Fibroblast of skin of left quadriceps (primary cell): ENCODE measurements at places on chromosomes 12 and 14.

DNA sequence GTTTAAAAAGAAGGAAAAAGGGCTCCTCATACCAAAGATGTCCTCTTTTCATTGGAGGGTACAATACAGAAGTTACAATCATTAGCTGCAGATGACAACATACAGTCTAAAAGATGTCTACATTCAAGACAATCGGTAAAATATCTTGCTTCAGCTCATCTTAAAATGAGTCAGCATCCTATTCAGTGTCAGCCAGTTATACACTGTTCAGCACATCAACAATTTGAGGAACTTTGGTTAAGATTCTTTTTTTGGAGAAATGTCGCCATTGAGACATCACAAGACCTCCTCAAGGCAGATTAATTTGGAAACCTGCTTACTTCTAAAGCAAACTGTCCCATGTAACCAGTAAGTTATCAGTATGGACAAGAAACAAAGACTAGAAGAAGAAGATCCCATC lies 100.7 kb upstream of the SLC38A4 start:
- no peak for DNase-seq

GRCh38 chr12:125856366-125856765 lies 791.1 kb downstream of the AACS start:
- DNase-seq: no peak

DNA sequence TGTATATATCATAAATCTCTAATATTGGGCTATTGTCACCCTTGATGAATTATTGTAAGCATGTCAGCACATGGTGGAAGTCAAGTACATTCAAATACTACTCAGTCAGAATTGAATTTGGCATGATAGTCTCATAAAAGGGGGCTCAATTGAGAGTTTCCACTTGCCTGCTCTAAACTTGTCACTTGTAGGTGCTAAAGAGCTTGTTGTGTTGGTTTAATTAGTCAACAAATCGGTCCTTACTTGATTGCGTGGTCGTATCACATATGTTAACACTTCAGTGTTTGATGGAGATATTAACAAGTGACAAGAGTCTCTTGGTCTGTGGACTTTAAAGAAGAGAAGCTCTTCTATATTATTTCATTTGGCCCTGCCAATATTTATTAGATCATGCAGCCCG lies 81.1 kb downstream of the NKX2-1 start:
- no peak for DNase-seq

DNA sequence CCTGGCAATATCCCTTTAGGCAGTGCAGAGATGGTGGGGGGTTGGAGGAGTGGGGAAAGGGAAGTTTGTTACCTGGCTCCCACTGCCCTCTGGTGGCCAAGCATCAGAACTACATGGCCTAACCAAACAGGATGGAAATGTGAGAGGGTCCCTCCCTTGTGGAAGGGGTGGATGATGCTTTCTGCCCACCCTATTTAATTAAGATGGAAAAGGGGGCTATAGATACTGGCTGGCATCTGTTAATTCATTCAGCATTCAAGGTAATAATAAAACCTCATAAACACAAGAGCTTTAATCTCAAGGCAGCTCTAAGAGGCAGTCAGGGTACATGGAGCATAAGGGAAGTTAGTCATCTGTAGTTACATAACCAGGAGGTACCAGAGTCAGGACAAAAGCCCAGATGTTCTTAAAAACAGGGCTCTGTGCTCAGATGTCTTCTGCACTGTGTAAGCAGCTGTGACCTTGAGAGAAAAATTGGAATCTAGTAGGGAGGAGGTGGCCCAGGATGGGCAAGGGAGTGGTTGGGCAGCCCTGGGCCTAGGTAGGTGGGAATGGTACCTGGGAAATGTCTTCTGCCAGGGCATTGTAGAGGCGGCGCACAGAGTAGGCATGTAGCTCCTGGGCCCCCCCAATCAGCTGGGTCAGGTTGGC lies 4.6 kb downstream of the AP1G2 start:
- DNase-seq: no peak

- DNase-seq: no peak
These were observed 10.9 kb upstream of the KRT77 start for GRCh38 chr12:52713960-52714886.

GRCh38 chr12:93972411-93973208 lies 175.8 kb upstream of the PLXNC1 start:
- DNase-seq: no peak

DNA sequence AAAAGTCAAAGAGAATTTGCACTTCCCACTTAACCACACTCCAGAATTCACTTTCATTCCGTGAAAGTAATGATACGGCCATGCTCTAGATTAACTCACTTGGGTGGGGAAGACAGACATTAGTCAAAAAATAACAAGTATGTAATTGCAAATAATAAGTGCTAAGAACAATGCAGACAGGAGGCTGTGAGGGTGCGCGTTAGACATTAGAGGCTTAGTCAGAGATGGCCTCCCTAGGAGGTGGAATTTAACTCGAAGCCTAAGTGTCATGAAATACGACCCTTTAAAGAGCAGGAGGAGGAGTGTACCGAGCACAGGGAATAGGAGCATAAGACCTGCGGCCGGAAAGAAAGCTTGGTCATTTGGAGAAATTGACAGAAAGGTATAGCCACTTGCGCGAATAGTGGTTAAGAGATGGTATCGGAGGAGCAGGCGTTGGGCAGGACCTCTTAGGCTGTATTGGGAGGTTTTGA lies 628 bp downstream of the SNRPF start:
- no peak for DNase-seq

GRCh38 chr14:95664066-95664465 lies 22.2 kb upstream of the TCL1B start:
- DNase-seq: no peak

DNA sequence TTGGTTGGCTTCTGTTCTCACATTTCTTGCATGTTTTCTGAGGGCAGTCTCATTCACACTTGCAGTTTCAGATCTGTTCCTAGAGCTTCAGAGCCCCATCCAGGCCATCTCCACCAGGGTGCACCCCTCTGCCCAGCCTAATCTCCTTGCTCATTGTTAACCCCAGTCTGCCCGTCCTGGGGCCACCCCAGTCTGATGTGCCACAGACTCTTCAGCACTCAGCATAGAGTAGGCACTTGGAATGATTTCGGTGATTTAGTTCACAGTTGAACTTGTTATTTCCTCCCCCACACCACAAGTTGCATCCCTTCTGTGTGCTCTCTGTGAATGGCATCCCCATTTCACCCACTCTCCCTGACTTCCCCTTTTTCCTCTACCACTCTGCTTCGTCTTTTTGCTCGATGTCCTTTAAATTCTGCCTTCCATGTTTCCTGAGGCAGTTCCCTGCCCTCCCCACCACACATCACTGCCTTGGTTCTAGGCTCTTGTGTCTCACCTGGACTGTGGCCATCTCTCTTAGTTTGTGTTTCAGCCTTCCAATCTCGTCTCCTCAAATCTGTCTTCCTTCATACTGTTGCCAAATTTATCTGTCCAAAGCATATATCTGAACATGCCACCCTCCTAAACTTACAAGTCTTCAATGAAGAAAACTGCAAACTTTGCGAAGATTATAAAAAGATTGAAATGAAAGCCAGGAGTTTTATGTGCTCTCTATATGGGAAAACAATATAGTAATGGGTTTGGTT lies 41.5 kb downstream of the ANO6 start:
- no peak for DNase-seq

DNA sequence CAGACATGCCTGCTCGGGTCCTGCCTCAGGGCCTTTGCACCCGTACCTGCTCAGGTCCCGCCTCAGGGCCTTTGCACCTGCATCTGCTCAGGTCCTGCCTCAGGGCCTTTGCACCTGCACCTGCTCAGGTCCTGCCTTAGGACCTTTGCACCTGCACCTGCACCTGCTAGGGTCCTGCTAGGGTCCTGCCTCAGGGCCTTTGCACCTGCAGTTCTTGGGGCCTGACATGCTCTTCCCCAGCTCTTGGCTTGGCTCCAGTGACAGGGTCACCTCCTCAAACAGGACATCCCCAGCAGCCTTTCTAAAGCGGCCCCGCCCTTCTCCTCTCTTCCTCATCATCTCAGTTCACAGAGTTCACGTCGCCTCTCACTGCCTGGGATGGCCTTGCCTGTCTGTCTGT lies 54.9 kb upstream of the NCOR2 start:
- DNase-seq: no peak

DNA sequence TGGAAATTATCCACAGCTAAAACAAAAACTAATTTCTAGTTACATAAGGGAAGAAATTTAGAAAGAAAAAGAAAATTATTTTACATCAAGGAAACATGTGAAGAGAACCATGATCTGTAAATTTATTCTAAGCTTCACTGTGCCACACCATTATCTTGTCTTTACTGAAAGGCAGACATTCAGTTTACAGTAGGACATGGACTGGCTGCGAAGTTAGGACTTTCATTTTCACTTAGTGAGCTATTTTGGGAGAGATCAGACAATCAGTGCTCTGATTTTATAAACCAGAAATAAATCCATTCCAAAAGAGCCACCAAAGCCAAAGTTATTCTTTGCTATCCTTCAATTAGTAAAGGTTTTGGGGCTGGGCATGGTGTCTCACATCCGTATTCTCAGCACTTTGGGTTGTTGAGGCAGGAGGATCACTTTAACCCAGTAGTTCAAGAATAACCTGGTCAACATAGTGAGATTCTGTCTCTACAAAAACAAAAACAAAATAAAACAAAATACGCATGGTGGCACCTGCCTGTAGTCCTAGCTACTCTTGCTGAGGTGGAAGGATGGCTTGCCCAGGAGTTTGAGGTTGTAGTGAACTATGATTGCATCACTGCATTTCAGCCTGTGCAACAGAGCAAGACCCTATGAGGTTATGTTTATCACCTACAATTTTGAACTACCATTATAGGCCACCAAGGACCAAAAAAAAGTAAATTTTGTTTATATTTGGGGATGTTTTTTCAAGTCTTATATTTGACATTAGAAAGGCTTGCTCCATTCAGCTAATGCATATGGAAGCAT lies 1084.8 kb upstream of the ATXN7L3B start:
- DNase-seq: no peak

DNA sequence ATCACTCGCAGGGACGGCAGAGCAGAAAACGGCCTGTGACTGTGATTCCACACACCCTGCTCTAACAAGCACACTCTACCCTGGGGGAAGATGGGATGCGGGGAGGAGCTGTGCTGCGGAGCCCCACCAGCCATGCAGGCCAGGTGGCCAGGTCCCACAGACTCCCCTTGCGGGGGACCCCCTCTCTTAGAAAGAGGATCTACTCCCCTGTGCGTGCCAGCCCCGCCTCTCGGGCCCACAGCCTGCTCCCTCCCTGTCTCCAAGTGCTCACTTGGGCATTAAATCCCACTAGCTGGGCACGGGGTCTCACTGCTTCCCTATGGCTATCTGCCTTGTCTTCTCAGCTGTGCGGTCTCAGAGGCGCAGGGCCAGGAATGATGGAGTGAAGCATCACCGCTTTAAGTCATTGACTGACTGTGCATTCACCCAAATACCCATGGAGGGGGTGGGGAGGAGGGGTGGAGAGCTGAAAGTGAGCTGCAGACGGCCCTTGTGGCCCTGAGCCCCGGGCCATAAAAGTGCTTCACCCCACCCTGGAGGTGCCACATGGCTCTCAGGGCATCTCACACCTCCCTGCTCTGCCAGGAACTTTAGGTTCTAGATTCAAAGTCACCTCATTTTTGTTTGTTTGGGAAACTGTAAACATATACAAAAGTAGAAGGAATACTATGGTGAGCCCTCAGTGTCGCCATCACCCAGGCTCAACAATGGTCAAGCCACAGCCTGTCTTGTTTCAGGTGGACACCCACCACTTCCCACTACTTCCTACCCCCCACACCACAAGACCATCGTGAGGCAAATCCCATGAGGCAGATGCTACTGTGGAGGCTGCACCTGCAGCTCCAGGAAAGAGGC lies 9.4 kb downstream of the STX2 start:
- no peak for DNase-seq

DNA sequence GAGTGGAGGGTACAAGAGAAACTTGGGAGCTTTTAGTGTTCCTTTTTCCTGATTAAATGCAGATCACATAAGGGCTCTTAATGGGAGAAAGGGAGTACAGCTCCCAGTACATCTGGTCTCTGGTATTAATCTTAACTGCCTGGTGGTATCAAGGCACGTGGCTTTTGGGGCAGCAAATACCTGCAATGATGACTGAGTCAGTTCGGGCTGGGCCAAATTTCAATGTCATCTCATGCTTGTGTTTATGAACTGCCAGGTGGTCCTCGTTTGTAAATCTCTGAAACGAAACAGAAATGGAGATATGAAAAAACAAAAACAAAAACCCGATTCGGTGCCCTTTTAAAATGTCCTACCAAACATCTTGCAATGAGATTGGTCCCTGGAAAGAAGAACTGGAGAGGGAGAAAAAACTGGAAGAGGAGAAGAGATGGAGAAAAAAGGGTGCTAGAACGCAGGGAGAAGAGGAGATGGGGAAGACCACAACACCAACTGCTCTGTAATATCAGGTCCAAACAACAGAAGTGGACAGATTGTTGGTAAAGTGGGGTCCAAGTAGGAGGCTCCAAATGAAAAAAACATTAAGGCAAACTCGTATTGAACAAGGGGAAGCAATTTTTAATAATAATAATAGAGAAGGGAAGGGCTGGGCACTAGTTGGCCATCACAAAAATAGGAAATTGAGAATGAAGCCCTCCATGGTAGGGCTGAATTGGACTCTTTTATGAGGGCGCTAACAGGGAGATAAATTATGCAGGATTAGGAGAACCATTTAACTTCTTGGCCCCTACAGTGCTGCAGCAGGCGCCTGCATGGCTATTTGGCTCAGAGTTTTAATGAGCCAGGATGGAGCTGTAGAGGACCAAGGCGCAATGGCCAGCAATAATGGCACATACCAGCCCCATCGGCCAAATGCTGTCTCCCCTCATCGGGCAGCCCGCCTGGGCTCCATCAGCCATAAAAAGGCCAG lies 45.4 kb upstream of the NPFF start:
- DNase-seq: no peak

GRCh38 chr12:6946033-6946919 lies 2.5 kb downstream of the C12orf57 start:
- no peak for DNase-seq

GRCh38 chr12:38998887-38999482 lies 93.6 kb upstream of the CPNE8 start:
- DNase-seq: no peak

DNA sequence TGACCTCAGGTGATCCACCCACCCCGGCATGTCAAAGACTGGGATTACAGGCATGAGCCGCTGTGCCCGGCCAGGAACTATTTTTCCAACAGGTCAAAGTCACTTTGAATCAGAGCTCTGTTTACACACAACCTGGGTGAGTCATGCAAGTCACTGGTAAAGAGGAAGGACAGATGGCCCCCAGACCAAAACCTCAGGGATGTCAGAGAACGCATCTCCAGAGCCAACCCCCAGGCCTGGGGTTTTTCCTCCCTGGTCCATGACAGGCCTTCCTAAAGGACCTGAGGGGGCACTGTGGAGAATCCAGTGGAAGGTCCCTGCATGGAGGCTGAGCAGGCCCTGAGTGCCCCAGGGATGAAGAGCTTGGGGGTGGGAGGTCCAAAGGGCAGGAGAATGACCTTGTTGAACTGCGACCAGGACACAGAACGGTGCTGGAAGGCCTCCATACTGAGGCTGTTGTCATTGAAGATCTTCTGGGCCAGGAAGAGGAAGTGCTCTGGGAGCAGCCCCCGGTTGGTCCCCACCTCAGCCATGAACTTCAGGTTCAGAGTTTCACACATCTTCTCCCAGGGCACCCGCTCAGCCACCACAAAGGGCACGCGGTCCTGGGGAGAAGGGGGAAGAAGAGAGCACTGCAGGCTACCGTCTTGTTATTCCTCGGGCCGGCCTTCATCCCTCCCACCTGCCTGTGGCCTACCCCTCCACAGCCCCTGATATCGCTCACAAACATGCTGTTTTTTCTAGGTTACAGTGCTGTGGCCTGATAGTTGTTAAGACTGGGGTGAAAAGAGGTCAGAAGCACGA lies 9.1 kb downstream of the STAT6 start:
- no peak for DNase-seq
